ENCODE measurements at places on chromosomes 2 and 18. TPM values are rescaled to one million over a fixed set of nuclear protein-coding genes. Genes with fewer than 3 reads are reported as not detected.

- DNase-seq, result no peak
Measured at GRCh38 chr2:43890855-43891254, 52.1 kb downstream of the ABCG8 start.

- no peak for DNase-seq
Measured at GRCh38 chr2:203900253-203900652, 32.7 kb downstream of the CTLA4 start.

DNA sequence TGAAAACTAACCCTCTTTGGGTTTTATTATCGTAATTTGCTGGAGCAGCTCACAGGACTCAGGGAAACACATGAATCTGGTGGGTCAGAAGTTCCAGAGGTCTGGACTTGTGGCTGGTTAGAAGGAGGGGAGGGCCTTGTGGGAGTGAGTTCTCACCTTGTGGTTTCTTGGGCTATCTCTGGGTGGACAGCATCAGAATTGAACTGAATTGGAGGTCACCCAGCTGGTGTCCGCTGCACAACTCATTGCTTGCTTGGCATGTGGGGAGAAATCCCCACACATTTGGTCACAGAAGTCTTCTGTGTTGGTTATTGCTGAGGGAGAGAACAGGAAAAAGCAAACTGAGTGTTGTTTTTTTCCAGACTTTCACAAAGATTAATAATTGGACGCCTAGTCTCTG is 27.5 kb downstream of the ZNF892 start:
- DNase-seq, result no peak

- DNase-seq, result no peak
Measured at GRCh38 chr2:64910972-64911433, 78.2 kb upstream of the SLC1A4 start.

DNA sequence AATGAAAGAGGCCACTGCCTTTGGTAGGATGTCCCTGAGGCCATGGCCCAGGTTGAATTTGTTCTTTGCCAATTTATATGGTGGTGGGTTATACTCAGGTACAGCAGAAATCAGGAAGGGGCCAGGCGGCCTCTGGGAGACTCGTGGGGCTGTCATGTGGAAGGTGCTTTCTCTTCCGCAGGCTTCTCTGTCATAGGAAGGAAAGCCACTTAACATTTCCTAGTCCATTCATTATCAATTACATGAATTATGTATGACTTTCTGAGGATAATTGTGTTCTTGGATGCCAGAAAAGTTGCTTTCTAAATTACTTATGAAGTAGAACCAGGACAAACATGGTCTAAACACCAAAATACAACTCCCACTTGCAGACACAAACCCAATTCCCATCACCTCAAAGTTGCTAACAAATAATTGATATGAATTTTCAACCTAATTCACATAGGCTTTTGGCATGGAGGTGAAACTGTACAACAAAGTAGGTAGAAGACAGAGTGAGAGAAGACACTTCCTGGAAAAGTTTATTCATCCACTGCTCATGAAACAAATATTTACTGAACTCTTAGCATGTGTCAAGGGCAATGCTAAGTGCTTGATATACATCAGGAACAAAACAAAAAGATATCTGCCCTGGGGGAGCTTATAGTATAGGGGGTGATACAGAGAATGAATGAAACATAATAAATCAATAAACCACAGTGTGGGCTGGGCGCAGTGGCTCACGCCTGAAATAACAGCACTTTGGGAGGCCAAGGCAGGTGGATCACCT is 50.5 kb upstream of the CHMP1B start:
- DNase-seq, result no peak

C2orf42 gene
- total RNA-seq, result 32.0 TPM

GRCh38 chr2:228107846-228108245 is 73.6 kb downstream of the SPHKAP start:
- no peak for DNase-seq

GRCh38 chr2:192307530-192307929 is 112.8 kb upstream of the TMEFF2 start:
- DNase-seq, result no peak

DNA sequence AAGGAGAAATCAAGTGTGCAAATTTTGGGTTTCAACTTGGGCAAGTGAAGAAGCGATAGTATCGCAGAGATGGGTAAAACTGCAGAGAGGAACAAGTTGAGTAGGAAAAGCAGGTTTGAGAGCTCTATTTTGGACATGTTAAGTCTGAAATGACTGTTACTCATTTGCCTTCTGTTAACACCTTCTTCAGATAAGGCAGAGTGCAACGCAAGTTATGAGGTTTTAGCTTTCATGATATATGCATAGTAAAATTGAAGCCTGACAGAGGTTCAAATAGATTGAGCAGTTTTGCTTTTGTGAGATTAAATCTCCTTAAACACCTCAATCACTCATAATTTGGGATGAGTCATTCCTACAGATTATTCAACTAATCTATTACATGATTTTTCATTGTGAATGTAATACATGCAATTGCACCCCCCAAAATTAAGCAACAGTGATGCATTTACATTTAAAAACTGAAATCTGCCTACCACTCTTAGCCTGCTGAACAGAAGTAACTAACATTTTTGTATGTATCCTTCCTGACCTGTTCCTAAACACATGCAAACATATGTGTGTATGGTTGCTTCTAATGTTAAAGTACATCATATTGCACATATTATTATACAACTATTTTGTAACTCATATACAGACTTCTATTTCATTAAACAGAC is 575.4 kb downstream of the ARHGAP15 start:
- DNase-seq, result no peak

- DNase-seq, result no peak
Measured at GRCh38 chr2:10504370-10504993, 56.4 kb upstream of the ODC1 start.

GRCh38 chr18:3340015-3340681 is 78.2 kb downstream of the MYL12B start:
- no peak for DNase-seq

DNA sequence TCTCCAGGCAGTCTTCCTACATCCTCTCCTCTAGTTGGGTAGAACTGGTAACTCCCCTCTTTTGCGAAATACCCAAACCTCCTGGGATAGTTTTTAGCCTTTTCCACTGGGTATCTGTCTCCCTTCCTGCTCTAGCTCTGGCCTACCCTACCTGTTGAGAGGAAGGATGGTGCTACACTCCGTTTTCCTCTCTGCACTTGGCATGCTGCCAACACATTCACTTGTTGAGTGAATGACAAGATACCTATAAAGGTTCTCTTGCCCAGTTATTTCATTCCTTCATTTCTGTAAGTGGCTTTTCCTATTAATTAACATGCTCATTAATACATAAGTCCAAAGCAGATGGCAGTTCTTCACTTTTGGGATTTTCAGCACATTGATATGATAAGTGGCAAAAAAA is 293.8 kb downstream of the CNTNAP5 start:
- no peak for DNase-seq

DNA sequence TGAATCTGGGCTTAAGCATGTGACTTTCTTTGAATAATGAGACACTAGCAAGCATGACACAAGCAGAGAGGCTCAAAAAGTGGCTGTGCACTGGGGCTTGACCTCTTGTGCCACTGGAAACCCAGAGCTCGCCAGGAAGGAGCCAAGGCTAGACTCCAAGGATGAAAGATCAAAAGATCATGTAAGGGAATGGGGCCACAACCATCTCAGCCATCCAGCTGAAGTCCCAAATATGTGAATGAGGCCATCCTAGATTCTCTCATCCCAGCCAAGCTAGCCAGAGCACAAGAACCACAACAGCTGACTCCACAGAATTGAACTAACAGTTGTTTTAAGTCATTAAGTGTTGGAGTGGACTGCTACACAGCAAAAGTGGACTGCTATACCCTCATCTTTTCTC is 288.1 kb downstream of the CCDC178 start:
- DNase-seq, result no peak

GRCh38 chr18:11880586-11881304 is 27.4 kb downstream of the MPPE1 start:
- no peak for DNase-seq

DNA sequence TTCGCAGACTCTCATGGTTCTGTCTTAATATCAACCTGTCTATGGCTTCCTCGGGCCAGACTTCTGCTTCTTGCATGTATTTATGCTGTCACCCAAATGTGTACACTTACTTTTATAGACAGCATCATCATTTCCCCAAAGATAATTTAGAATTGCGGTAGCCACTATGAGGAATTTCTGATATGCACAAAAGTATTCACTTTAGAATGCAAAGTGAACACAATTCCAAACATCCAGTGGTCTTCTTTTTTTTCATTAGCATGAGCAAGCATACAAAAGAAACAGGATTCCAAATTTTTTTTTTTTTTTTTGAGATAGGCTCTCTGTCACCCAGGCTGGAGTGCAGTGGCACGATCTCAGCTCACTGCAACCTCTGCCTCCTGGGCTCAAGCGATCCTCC is 21.0 kb upstream of the MCFD2 start:
- DNase-seq, result no peak

WBP1 gene
- 23.6 TPM for total RNA-seq

DLGAP1 gene
- total RNA-seq, result 80.2 TPM

TEX44 gene
- not detected for total RNA-seq

DNA sequence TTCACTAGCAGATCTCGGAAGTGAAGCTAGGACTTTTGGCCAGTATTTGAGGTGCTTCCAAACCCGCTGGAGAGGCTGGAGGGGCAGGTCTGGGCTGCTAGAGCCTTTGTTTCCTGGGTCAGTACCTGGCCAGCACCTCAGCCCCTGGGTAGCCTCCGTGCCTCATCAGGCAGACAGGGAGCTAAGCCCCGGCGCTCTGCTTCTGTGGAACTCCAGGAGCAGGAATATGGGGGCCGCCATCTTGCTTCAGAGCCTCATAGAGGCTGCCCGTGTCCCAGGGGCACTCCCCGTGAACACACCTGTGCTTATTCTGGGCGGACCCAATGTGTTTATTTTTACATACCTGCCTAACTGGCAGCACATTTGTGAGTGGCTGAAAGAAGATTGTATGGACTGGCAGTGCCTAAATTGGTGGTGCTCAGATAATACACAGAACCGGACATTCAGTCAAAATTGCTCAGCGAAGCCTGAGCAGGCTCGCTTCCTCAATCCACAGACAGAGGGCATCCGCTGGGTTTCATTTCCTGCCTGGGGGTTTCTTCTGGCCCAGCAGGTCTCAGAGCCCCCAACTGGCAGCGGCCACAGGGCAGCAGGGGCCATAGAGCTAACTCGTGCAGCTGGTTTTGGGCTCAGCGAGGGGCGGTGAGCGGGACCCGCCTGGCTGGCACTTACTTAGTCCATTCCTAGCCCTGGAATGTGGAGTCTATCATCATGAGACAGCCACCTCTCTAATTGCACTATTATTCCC is 176.8 kb upstream of the ALKAL2 start:
- DNase-seq, result no peak

- no peak for DNase-seq
Measured at GRCh38 chr2:217077831-217078407, 218.1 kb upstream of the TNP1 start.

ENOSF1 gene
- total RNA-seq, result 2.7 TPM

POU3F3 gene
- 274 TPM for total RNA-seq

- no peak for DNase-seq
Measured at GRCh38 chr2:22273853-22274252, 1111.1 kb upstream of the KLHL29 start.

DNA sequence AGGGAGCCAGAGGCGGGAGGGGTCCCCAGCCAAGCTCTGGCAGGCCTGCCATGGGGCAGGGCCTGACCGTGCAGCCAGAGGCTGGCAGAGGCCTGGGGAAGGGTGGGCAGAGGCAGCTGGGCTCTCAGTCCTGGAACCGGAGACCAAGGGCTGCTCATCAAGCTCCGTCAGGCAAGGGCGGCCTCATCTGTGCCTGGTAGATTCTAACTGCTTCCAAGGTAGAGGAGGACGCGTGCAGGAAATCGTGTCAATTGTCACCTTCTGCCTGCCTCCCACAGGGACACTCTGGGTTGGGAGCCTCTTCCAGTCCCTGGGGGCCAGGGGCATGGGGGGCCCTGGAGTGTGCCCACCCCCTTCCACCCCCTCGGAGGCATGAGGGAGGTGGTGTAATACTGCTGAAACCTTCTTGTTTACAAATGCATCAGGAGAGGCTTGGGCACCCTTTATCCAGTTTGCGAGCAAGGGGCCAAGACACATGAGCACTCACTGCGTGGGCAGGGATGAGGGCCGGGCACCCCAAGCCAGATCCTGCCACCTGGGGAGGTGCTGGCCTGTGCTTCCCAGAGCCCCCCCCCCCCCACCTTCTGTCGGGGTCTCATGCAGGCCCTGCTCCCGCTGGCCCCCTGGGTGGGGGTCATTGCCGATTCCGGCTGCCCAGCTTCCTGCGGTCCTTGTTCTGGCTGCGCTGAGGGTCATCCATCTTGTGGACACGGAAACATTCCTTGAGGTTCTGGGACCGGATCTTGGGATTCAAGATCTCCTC is 9.0 kb downstream of the SNORC start:
- no peak for DNase-seq

DNA sequence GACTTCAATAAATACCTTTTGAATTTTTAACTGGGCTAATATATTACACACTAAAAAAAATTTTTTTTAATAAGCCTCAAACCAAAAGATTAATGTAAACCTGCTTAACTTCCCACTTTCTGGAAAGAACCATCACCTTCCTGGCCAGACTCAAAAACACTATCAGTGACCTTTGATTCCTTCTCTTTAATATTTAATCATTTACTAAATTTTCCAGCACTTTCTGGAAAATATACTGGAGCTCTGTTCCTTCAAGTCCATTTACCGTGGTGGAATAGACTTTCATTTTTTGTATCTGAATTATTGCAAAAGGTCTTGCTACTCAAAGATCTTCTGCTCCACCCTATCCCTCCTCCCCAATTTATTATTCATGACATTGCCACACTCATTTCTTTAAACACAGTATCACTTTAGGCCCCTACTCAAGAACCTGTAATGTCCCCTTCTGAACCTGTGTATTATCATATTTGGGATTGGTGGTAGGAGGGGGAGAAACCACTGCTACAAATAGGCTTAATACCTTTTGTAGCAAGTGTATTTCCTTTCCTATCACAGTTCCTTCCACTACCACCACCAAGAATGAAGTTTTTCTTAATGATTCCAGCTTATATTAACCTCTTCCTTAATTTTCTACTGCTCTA is 7.4 kb downstream of the PPP4R3B start:
- DNase-seq, result no peak

GCKR gene
- total RNA-seq, result 0.16 TPM

IL36RN gene
- not detected for total RNA-seq

DNA sequence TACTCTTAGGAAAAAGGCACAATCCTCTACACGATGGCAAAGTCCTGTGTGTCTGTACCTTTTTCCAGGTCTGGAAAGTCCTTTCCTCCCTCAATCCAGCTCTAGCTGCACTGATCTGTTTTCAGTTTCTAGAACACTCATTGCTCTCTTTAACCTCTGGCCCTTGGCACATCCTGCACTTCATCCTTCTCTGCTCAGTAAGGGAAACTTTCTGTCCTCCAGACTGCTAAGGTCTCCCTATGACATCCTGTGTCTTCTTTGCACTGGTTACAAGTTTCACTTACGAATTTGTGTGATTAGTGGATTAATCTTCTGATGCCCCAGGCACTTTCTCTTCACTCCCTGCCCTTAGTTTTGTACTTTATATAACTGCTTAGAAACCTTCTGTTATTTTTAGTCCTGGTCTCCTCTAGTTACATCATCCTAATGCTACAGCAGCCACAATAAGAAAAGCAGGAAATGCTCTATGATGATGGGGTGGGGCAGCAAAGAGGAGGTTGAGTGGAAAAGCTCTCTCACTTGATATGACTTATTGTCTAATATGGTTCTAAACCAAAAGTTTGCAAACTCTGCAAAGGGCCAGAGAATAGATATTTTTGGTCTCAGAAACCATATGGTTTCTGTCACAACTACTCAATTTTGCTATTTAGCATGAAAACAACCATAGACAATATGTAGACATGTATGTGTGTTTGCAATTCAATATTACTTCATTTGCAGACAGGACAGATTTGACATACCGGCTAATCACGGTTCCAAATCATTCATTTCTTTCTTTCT is 568.2 kb downstream of the THSD7B start:
- DNase-seq, result no peak

GRCh38 chr18:13369756-13370510 is 151.4 kb downstream of the LDLRAD4 start:
- DNase-seq, result no peak

ZC3H6 gene
- 30.4 TPM for total RNA-seq
